ENCODE measurements at places on chromosomes 13 and 19.

DNA sequence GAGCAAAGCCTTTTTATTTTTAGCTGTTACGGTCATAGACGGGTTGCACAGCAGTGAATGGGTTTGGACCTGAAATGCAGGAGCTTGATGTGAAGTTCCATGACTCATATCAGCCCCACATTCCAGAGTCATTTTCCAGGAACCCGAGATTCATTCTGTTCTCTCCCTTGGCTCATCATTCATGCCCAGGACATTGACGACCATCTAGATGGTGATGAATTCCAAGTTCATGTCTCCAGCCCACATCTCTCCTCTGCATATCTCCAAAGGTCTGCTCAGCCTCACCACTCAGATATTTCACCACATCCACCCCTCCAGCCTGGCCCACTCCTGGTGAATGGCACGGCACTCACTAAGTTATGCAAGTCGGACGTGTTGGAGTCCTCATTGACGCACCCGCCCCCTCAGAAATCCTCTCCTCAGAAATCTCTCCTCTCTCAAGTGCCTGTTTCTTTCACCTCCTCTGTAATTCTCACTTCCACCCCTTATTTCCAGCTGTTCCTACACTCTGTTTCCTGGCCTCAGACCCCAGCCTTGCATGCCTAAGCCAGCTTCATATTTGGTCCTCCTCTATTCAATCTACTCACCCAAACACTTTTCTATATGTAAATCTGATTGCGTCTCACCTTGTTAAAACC is 83.1 kb downstream of the ALOX5AP start:
- no peak for DNase-seq

- DNase-seq = no peak
Measured at GRCh38 chr13:97257800-97258799, 36.0 kb downstream of the MBNL2 start.

GRCh38 chr13:100680131-100680530 is 5.5 kb upstream of the TMTC4 start:
- no peak for DNase-seq

DNA sequence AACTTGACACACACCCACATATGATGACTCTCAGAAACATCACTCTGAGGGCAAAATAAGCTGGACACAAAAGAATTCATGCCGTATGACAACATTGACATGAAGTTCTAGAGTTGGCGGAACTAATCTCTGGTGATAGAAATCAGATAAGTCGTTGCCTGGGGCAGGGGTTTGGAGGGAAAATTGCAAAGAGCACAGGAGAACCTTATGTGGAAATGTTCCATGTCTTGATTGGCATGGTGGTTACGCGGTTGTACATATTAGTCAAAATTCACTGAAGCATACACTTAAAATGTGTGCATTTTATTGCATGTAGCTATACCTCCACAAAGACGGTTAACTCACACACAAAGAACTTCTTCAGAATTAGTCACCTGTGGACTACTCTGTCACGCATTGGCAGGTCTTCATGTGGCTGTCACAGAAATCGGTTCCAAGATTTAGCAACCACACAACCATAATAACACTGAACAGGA is 137.8 kb upstream of the GJB6 start:
- no peak for DNase-seq

DNA sequence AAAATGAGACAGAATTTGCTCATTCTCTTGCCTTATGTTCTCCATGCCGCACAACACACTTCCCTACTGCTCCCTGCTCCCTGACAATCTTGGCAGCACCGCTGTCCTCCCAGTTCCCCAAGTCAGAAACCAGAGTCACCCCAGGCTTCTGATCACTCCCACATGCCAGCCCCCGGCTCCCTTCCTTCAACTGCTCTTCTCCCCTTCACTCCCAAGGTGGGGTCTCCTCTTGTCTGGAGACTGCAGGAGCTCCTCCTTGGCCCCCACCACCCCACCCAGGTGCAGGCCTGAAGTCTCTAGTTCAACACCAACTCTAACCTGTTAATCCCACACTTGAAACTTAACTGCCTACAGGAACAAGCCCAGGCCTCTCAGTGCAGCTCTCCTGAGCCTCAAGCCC is 16.8 kb upstream of the AKAP8 start:
- DNase-seq = no peak

GRCh38 chr13:102318233-102318632 is 83.6 kb downstream of the FGF14 start:
- DNase-seq = no peak

Data from NCI-H1417 treated with DMSO at 0.1 percent for 48 hours (cell line).